ENCODE measurements at places on chromosomes 3 and 15.

GRCh38 chr3:195900436-195901355, 7.7 kb downstream of the TNK2 start:
- DNase-seq = no peak

DNA sequence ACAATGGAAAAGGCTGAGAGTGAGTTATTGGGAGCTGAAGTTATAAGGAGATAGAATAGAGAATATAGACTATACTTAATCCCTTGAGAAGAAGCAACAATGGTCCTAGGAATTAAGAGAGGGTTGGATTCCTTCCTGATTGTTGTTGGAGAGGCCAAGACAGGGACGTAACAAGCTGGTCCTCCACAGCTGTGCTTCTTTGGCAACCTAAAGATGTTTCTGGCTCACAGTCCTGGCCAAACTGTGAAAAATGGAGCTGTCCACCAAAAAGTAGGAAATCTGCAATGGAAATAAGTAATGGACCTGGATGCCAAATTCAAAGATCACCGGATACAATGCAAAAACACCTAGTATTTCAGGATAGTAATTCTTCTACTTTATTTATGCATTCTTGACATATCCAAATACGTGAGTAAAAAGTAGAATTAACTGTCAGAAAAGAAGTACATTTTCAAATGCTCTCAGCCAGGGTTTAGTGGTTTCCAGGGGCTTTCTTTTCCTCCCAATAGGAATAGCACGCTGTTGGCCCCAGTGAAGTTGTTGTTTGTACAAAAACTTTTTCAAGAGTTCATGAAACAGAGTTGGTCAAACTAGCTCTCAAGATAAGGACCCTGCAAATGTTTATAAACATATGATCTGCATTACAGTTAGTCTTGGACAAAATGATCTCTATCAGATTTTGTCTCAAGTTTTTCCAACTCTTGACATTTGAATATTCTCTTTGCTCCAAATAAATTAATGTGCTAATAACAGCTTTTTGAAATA, 28.3 kb downstream of the CERS3 start:
- DNase-seq = no peak

DNA sequence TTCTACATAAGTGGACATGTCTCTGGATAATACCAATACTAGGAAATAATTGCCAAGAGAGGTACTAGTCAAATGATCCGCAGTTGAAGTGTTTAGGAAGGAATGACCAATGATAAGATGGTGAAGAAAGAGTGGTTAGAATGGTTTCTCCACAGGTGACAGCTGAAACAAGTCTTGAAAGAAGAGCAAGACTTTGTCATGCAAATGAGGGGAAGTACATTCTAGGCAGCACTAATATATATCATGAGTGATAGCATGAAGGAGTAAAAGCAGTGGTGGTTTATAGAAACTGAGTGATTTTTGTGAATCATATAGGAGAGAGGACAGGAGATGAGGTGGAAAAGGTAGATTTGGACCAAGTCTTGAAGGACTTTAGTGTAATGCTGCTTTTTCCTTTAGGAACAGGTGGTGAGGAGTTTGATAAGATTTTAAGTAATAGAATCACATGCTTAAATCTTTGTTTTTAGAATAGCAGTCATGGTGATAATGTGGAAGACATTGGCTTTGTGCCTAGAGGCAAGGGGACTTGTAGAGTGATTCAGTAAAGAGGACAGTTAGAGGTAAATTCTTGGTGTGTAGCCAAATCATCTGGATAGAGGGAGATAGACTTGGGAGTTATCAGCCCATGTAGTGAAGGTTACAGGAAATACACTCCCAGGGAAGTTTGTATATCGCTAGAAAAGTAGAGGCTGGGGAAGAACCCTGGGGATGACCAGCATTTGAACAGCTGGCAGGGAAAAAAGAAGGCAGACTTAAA, 31.9 kb downstream of the SLMAP start:
- no peak for DNase-seq

DNA sequence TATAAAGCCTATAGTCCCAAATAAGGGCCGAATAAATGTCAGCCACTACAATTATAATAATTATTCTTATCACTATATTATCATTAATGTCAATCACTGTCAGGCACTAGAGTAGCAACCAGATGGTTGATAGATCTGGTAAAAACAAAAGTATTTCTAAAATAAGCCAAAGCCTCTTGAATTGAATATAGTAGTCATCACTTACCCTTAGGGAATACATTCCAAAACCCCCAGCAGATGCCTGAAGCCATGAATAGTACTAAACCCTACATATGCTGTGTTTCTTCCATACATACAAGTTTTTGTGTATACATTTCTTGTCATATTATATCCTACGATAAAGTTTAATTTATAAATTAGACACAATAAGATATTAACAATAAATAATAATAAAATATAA, 59.1 kb downstream of the LRRC3B start:
- no peak for DNase-seq

DNA sequence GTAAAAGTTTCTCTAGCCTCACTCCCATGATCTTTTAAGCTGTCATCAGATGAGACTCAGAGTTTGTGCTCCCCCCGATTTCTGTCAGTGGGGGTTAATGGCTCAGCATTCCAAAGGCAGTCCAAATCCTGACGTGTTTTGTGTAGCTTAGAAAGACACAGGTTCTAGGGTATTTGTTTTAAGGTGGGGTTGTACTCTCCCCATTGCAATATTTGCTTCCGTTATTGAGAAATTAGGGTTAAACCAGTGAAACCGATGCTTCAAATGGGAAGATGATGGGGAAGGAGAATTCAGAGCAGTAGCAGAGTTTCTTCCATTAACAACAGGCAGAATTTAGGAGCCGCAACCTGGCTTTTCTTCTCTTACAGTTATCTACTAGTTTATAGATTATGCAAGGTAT, 3.4 kb downstream of the PIGB start:
- no peak for DNase-seq

DNA sequence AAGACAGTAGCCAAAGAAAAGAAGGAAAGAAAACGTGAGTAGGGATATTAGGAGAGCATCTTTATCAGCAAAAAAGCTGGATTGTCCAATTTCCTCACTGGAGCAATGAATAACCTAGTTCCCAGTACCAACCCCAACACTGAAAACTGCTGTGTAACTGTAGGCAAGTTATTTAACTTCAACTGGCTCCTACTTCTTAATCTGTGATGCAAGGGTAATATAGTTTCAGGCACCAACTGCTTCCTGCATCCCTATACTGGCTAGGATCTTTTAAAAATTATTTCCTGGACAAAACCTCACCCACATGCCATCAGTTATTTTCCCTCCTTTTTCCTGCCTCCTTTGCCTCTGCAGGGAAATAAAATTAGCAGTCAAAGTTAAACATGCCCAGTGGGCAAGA, 59.6 kb downstream of the ZBTB20 start:
- no peak for DNase-seq

GRCh38 chr15:68425428-68426060, 6.4 kb downstream of the ITGA11 start:
- DNase-seq = no peak

GRCh38 chr3:22861426-22861825, 341.7 kb upstream of the UBE2E2 start:
- DNase-seq = no peak

All from non-pigmented ciliary epithelial cell (primary cell).